Lower leg skin (tissue), 4 donors: ENCODE measurements at places on chromosomes 2 and 18.

- DNase-seq, result no peak
Measured at GRCh38 chr2:158191076-158191895, 89.6 kb downstream of the UPP2 start.

GRCh38 chr2:112699984-112700667 is 20.7 kb upstream of the NT5DC4 start:
- no peak for DNase-seq

DNA sequence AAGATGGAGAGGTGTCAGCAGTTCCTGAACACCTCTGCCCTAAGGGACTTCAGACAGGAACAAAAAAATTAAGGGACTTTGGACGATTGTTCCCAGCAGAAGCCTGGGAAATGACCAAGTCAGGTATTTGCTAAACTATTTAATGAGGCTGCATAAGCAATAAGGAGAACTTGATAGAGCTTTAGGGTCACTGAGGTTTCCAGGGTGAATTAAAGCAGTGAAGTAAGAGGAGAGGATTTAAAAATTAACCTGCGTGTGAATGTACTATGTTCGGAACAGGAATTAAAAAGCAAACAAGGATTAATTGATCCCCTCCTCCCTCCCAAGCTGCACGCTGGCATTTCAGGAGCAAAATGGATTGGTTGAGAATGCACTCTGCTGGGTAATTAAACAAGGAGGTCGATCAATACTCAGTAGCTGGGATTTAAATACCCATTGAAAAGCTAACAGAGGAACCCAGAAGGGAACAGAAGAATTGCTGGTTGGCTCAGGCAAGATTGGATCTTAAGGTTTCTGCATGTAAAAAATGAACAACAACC is 157.2 kb downstream of the RNF152 start:
- no peak for DNase-seq

DNA sequence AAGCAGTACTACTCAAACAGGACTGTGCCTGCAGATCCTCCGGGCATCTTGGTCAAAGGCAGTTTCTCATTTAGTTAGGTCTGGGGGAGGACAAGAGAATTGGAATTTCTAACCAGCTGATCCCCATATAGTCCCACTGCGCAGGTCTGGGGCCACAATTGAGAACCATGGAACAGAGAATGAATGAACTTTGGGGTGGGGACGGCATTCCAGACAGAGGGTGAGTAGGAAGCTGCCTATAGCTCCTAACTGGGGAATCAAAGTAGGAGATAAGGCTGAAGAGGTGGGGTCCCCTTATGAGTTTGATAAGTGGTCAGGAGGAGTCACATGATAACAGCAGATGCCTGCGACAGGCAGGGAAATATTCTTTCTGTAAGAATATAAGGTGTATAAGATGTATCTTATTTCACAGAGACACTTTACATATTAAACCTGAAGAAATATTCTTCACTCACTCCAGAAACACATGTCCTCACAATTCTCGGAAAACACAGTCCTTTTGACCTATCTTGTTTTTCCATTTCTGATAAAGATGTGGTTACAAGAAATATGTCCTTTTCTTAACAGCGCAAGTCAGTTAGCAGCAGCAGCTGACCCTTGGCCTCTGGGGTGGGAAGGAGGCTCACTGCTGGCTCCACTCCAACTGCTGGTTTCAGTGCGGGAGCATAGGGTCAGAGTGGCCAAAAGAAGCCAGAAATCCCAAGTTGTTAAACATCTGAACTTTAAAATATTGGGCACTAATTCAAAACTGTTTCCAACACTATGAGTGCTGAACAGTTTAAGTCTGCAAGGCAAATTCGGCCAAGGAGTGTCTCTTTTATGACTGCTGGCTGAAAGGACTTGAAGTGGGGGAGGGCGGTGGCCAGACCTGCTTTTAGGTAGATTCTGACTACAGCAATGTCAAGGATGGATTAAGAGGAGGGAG is 12.6 kb upstream of the TMEM214 start:
- DNase-seq, result no peak

- DNase-seq, result no peak
Measured at GRCh38 chr2:25252291-25253152, 84.1 kb upstream of the POMC start.

DNA sequence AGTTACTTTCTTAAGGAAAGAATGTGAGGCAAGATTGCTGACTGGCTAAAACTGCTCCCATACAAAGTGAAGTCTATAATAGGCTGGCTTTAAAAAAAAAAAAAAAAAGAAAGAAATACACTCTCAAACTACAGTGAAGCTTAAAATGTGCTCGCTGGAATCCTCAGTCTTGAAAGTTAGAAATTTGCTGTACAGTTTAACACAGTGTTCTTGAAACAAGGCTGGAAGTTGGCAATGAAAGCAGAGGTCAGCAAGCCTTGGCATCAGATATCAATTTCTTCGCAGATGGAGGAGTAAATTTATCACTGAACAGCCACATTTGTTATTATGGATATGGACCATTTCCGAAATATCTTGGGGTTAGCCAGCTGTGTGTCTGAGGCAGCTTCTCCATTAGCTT is 392.9 kb downstream of the ZNF516 start:
- no peak for DNase-seq

GRCh38 chr18:13800505-13801259 is 23.3 kb upstream of the MC5R start:
- DNase-seq, result peak; percentile 88

DNA sequence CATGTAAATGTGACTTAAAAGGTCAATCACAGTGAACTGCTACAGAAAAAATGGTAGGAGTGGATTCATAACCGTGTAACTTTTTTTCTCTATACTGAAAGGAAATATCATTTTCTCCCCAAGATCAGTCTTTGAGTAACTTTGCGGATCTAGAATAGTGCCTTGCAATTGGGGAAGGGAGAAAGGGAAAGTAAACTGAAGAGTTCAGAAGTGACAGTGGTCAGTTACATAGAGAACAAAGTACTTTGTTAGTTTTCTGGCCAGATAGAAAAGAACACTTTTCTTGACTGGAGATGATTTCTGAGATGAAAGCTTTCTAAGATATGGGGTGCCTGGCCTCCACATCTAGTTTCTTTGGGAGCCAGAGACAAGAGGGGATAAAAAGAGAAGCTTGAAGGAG is 26.6 kb downstream of the PARD3B start:
- DNase-seq, result no peak

- no peak for DNase-seq
Measured at GRCh38 chr2:83370419-83370762, 1088.7 kb downstream of the SUCLG1 start.
